ENCODE measurements at places on chromosomes 4 and X.

DNA sequence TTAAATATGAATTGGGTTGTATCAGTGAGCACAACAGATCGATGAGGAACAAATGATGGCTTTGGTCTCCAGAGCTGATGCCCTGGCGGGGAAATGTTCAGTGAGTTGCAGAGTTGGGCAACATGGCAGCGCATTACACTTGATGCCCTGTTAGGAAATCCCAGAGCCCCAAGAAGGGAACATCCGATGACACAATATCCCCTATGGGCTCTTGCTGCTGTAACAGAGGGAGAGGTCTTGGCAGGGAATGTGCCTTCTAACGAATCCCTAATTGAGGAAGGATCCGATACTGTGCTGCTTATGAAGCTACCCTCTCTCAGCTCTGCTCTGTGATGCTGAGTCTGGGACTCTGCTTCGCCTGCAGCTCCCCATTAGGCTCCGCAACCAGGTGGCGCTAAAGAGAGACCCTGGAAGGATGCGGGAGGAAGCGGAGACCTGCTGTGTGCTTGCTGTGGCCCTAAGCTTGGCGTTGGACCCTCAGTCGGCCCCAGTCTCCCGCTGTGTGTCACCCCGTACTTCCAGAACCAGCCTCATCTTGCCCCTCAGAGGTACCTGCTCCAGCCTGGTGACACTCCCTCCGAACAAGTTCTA, 38.9 kb downstream of the PDHA1 start:
- DNase-seq = peak; percentile 70

DNA sequence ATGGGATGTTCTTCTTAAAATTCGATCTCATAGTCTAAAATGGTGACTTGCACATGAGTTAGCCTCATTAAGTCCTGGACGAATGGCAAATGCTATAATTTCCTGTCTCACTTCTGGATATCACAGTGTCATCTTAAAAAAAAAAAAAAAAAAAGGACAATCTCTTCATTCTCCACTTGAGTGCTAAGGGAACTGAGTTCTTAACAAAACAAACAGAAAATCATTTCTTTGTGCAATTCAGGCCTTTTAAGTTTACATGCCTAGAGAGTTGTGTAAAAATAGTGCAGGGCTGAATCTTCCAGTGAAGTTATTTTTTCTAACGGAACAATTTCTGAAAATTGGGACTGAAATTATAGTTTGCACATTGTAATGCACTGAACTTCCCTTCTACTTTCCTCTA, 122.8 kb upstream of the FAT1 start:
- DNase-seq = no peak

DNA sequence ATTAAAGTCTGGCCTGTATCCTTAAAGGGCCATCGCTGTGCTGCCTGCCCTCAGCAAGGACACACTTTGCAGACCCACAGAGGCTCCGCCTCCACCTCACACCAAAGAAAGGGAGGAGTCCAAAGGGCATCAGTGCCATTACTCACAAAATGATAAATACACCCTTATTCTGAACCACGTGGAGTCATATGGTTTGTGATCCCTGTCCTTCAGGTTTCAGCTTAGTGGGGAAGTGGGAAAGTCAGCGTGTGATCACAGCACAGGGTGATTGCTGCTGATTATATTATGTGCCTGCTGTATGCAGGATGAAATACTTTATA, 35.9 kb upstream of the MSANTD1 start:
- DNase-seq = no peak

GRCh38 chr4:144595681-144596080, 50.3 kb upstream of the HHIP start:
- DNase-seq = no peak

DNA sequence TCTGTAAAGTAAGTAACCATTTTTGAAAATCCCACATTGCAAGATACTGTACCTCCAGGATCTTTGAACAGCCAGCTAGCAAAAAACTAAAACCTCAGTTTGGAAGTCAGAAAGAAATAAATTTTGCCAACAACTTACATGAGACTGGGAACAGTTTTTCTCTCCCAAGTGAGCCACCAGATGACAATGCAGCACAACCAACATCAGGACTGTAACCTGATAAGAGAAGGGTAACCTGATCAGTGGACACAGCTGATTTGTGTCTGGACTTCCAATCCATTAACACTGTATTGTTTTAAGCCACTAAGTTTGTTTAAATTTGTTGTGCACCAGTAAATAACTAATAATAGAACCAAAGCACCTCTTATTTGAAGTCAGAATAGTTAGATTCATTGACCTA, 923.3 kb downstream of the FAT4 start:
- no peak for DNase-seq

DNA sequence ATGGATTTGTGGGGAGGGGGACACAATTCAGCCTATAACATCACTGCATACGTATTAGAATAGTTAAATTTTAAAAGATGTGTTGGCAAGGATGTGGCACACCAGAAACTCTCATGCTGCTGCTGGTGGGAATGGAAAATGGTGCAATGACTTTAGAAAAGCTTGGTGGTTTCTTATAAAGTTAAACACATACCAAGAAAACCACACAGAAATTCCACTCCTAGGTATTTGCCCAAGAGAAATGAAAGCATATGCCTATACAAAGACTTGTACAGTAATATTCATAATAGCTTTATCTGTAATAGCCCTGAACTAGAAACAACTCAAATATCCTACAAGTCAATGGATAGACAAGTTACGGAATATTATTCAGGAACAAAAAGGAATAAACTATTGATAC, 71.3 kb upstream of the PDHA1 start:
- DNase-seq = no peak

Measured in inflammatory macrophage treated with lipopolysaccharide for 1 hour (primary cell).